ENCODE measurements at places on chromosomes 1 and 21.

GRCh38 chr1:85460555-85461088, 4.3 kb downstream of the DDAH1 start:
- no peak for DNase-seq

DNA sequence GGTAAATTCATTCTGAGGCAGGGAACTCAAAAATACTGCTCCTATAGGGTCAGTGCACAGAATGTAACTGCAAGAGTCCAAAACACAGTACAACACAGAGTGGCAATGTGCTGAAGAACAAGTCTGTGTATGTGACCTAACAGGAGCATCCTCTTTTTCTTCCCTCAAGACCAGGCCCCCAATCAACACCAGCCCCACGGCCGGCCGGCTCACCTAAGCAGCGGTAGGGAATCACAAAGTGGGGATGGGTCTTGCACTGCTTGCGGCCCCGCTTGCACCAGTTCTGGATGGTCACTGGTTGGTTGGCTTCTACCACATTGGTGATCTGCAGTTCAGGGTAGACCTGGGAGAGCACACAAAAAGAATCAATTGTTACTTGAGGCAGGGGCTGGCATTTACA, 80.8 kb downstream of the APP start:
- DNase-seq: no peak

- no peak for DNase-seq
Observed at GRCh38 chr1:166889776-166890175, 13.7 kb upstream of the TADA1 start.

GRCh38 chr1:8712413-8713231, 104.8 kb downstream of the RERE start:
- peak; percentile 55 for DNase-seq

- no peak for DNase-seq
Observed at GRCh38 chr1:16275591-16275990, 38.6 kb upstream of the CPLANE2 start.

DNA sequence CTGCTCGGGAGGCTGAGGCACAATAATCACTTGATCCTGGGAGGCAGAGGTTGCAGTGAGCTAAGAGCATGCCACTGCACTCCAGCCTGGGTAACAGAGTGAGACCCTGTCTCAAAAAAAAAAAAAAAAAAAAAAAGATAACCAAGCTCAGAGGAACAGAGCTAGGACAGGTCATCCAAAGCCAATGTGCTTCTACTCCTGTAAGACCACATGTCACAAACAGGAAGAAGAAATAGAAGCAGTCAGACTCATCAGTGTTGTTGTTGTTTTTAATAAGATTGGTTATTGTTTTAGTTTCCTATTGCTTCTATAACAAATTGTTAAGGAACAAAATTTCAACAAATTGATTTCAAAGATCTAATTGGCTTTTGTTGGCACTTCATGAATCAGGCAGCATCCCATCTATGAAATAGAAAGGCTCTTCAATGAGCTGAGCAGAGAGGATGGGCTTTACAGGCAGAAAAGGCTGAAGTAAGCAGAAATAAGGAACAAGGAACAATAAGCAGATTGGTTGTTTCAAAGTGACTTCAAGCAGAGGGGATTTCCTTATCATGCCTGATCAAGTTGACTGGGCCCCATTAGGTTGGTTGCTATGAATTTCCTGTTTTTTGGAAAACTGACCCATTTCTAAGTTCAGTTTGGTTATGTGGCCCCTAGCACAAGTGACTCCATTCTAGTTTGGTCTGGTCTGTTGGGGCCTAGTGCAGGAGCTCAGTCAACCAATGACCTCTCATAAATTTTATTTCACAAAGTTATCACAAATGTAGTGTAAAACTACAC, 6.0 kb upstream of the AKNAD1 start:
- DNase-seq: no peak

GRCh38 chr1:235709018-235709417, 59.4 kb upstream of the GNG4 start:
- DNase-seq: no peak

DNA sequence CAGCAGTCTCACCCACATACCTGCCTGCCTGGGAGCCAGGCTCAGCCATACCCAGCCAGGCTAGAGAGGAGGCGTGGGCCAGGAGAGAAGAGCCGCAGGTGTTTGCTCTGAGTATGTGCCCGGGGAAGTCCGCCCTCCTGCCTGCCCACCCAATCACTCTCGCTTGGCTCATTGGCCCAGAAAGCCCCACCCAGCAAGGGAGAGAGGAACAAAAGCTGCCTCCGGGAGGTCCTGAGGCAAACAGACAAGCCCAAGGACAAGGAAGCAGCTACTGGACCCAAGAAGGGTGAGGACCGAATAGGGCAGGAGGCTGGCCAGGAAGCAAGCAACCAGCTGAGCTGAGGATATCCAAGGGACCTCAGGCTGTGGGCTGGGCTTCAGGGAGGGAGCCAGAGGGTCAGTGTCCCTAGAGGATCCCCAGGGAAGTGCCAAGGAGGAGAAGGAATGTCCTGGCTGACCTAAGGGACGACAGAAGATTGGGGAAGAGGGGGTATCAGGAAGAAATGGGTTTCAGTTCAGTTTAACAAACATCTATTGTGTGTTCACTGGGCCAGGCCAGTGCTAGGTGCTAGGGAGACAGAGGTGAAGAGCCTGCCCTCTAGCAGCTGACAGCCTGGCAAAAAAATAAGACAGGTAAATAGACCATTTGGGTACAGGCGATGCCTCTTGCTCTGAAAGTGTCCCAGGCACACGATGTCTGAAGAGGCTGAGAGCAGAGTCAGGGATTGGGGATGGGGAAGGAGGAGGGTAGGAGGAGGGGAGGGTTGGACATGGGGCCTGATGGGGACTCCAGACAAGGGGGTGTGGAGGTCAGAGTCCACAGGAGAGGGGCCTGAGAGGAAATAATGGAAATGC, at the start of gene GJB4:
Gene GJB4, plus strand, starts transcription at position 238 of the 855 bp plus-strand sequence. CDS start 1,515 bp downstream, outside the sequence.
- no peak for DNase-seq

- no peak for DNase-seq
Observed at GRCh38 chr1:173052681-173053196, 2.0 kb upstream of the TNFSF18 start.

- DNase-seq: no peak
Observed at GRCh38 chr1:185166106-185166505, 9.1 kb downstream of the SWT1 start.

DNA sequence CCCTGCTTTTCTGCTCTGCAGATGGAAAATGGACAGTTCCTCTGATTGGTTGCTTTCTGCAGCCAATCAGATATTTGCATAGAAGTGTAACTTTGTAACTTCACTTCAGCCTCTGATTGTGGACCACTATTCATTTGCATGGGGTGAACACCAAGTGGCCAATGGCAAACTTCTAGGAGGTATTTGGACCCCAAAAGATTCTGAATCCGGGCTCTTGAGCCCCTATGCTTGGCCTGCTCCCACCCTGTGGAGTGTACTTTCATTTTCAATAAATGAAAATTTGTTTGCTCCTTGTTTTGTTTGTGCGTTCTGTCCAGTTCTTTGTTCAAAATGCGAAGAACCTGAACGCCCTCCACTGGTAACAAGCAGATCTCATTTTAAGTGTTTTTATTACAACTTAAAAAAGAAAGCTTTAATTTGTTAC, 6.4 kb upstream of the GSTM4 start:
- DNase-seq: no peak

Measured in CD4-positive, alpha-beta T cell treated with Interleukin-4 for 1 hour (primary cell).